ENCODE measurements at places on chromosomes 7 and 10.

- no peak for DNase-seq
Measured at GRCh38 chr10:131102676-131103075, 208.8 kb downstream of the TCERG1L start.

DNA sequence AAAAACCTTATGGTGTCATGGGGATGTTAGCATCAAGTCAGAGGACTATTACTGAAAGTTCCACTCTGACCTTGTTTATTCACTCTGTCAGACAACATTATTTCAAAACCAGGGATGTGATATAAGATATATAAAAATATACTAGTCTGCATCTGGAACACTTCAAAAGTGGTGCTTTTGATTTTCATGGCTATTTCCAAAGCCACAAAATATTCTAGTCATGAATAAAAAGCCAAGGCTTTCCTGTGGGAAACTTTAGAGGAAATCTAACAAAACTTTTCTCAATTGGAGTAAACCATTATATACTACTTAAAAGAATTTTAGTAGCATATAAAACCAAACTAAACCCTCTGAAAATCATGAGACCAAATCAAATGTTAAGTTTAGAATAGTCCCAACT, 205.2 kb downstream of the TMEM26 start:
- DNase-seq = no peak

- no peak for DNase-seq
Measured at GRCh38 chr7:156438011-156438410, 202.6 kb upstream of the RNF32 start.

- DNase-seq = no peak
Measured at GRCh38 chr7:46003896-46004875, 83.1 kb upstream of the IGFBP3 start.

- DNase-seq = no peak
Measured at GRCh38 chr10:31920538-31920937, 8.1 kb downstream of the ARHGAP12 start.

- DNase-seq = no peak
Measured at GRCh38 chr7:188174-188573, 4.2 kb upstream of the FAM20C start.

DNA sequence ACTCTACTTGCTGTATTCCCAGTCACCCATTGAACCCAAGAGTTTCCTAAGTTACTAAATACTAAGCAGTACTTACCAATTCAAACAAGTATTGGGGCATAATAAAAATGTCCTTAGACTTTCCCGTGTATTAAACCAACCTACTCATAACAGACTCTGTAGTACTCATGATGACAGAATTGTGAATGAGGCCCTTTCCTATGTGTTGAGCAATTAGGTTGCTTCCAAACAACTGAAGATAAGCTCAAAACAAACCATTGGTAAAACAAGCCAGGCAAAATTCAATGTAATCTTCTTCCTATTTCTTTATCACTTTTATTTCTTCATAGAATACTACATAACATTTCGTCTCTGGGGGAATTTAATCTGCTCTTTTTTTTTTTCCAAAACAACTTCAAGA, 106.5 kb upstream of the ANK3 start:
- no peak for DNase-seq

DNA sequence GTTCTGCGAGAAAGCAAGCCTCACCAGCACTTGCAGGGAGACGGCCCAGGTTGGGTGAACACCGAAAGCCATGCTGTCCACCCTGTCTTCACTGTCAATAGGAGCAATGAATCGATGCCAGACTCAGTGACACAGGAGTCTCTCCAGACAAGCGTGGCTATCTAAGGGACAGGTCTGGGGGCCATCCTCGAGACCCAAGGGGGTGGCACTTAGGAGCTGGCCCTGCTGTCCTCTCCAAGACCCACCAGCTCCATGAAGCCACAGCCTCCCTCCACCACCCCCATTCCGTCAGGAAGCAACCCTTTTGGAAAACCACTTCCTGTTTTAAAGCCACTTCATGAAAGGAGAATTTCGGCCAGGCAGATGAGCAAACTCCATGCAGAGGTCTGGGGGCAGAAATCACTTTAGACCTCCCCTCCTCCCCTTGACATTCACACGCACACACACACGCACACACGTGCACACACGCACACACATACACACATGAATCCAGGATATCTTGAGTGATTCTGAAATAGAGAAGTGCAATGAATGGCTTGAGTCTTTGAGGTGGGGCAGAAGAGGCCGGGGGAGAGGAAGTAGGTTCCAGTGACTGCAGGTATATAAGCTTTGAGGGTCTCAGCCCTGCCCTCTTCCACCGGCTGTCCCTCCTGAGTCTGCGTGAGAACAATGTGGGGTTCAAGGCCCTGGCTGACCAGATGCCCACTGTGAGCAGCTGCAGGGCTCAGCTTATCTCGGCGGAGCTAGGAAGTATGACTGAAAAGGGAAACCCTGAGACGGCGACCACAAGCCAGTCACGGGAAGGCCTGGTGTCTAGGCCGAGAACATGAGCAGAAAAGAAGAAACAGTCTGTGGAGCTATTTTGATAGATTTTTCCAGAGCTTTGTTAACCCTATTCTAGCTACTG, 25.0 kb downstream of the RGS10 start:
- DNase-seq = peak; percentile 54

- DNase-seq = no peak
Measured at GRCh38 chr7:73718438-73718881, 1.0 kb downstream of the STX1A start.

DNA sequence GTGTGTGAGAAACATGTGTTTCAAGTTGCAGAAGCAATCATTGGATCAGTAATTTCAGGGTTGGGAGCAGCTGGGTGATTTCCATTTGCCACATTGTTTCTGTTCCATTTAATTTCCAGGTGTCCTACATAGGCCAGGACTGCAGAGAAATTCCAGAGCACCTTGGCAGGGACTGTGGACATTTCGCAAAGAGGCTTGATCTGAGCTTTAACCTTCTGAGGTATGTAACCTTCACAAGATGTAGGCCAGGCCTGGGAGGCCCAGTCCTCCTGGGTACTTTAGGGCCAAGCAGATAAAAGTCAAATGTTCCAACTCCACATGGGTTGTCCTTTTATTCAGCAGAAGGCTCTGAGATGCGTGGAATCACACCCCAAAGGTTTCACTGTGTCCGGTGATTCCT, 6.9 kb downstream of the LRMDA start:
- no peak for DNase-seq

GRCh38 chr10:108454793-108455192, 1290.3 kb upstream of the SORCS1 start:
- no peak for DNase-seq

DNA sequence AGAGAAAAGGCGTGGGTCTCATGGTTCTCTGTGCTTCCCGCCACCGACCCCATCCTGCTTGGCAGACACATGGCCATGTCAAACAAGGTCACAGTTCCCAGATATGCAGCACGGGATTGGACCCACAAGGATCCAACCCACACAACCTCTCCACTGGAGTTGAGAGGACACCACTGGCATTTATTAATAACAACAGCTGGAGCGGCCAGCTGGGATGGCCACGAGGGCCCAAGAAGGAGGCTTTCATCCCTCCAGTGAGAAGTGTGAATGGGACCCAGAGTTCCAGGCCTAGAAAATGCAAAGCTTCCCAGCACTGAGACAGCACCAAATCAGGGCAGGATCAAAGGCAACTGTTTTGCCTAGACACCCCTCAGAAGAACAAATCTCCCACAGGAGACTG, 31.5 kb downstream of the FGFR2 start:
- no peak for DNase-seq

GRCh38 chr7:101722247-101722646, 93.2 kb upstream of the MYL10 start:
- DNase-seq = no peak

GRCh38 chr7:147079921-147080420, 963.4 kb downstream of the CNTNAP2 start:
- no peak for DNase-seq

- DNase-seq = no peak
Measured at GRCh38 chr10:5546891-5547680, 22.3 kb downstream of the CALML3 start.

- peak; percentile 36 for DNase-seq
Measured at GRCh38 chr10:4812046-4812445, 14.0 kb upstream of the AKR1E2 start.

DNA sequence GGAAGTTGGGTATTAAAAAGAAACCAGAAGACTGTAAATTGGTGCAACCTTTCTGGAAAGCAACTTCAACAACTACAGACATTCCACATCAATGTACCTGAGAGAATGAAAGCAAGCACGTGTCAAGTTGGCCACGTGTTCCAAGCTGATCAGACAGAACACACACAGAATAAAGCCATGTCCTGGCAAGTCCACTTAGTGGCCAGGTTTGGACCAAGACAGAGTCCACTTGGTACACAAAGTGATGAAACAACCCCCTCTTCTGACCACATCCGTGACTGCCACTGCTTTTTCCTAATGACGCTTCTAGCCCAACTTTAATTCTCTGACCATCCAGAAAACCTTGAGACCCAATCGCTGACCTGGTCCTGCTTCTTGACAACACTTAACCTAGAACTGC, 109.4 kb downstream of the ABLIM1 start:
- DNase-seq = no peak

GRCh38 chr10:104041891-104042535, 43.7 kb downstream of the COL17A1 start:
- no peak for DNase-seq

GRCh38 chr7:31082017-31082416, 29.9 kb downstream of the ADCYAP1R1 start:
- no peak for DNase-seq

DNA sequence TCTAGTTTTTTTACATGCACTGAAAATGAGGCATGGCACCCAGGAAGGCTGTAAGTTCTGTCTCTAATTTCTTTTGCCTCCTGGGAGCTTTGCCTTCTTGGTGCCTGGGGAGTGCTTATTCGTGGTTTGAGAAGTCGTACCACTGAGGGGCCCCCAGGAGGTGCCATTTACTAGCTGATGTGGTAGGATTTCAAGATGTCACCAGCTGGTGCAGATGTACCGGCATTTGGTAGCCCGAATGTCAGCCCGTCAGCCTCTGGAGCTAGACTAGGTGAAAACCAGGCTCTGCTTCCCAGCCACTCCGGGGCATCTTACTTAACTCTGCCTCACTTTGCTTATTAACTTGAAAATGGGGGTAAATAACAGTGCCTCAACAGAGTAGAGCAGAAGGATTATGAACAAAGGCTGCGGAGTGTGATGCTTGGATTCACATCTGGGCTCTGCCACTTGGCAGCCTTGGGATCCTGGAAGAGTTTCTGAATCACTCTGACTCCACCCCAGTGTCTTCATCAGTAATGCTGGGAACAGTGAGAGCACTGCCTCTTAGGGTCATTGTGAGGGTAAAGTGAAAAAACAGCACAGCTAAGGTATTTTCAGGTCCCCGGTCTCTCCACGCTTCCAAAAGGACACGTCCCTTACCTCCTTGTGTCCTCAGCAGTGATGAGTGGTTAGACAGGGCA, 31.4 kb upstream of the BTBD16 start:
- no peak for DNase-seq

DNA sequence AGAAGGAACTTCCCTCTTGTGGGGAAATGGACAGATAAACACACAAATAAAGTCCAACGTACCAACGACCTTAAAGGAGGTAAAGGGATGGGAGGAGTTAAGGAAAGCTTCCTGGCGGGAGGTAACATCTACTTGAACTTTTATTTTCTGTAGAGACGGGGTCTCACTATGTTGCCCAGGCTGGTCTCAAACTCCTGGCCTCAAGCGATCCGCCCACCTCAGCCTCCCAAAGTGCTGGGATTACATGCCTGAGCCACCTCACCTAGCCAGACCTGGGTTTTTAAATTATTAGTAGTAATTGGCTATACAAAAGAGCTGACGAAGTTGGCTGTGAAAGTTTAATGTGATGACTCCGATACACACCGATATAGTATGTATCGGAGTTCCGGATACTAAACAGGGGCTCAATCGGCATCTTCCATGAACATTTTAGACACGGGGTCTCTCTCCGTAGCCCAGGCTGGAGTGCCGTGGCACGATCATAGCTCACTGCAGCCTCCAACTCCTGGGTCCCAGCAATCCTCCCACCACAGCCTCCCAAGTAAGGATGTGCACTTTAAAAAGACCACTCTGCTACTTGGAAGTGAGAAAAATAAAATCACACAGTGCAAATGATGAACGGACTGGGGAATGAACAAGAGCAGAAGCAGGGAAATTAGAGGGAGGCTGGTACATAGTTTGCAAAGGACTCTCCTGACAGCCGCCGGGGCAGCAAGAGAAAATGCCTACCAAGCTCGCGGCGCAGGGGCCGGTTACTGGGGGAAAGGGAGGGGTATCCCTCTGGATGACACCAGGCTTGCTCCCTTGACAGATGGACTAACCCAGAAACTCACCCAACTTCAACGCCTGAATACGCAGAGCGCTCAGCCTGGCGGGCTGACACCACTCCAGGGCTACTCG, 1.0 kb downstream of the BCL7B start:
- no peak for DNase-seq

- no peak for DNase-seq
Measured at GRCh38 chr10:7162331-7162730, 248.5 kb downstream of the SFMBT2 start.

GRCh38 chr10:78980815-78981214, 88.0 kb upstream of the ZMIZ1 start:
- DNase-seq = peak; percentile 23

DNA sequence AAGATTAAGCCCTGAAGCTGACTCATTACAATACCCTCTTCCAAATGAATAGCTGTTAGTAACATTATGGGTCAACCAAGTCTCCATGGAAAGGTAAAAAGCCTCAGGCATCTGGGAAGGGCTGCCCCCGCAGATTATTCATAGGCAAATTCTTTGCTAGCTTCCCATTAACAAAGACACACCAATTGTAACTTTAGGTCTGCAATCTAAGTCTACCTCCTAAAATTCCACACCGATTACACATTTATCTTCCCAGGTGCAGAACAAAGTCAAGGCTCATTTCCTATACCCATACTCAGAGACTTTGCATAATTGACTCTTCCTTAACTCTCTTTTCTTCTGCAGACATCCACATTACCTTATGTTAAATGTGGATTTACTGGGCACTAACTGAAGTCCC, 826.3 kb upstream of the MBL2 start:
- DNase-seq = no peak

GRCh38 chr7:147674705-147675104, 915.9 kb upstream of the C7orf33 start:
- DNase-seq = no peak

GRCh38 chr10:32530231-32530630, 84.3 kb downstream of the CCDC7 start:
- DNase-seq = no peak

GRCh38 chr10:97378933-97379921, 21.9 kb downstream of the RRP12 start:
- no peak for DNase-seq

- no peak for DNase-seq
Measured at GRCh38 chr10:58518775-58519174, 6.1 kb downstream of the BICC1 start.
